ENCODE measurements at places on chromosomes 2 and 18.

- DNase-seq = no peak
Measured at GRCh38 chr2:67032076-67032475, 365.1 kb upstream of the ETAA1 start.

GRCh38 chr2:216298719-216299495 lies 73.4 kb downstream of the MARCHF4 start:
- no peak for DNase-seq

DNA sequence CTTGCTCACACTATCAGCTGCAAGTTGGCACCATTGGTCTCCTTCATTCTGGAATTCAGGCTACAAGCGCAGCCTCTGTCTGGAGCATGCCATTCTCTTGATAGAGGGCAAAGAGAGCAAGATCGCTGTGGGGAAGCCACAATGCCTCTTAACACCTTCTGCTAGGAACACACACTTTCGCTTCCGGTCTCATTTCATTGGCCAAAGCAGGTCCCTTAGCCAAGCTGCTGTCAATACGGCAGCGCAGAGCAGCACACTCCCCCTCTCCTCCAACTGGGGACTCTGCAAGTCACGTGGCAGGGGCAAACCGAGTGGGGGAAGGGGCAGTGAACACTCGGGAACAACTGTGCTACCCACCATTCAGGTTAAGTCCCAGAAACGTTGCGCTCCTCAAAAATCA lies 98.1 kb downstream of the MMADHC start:
- DNase-seq = no peak

DNA sequence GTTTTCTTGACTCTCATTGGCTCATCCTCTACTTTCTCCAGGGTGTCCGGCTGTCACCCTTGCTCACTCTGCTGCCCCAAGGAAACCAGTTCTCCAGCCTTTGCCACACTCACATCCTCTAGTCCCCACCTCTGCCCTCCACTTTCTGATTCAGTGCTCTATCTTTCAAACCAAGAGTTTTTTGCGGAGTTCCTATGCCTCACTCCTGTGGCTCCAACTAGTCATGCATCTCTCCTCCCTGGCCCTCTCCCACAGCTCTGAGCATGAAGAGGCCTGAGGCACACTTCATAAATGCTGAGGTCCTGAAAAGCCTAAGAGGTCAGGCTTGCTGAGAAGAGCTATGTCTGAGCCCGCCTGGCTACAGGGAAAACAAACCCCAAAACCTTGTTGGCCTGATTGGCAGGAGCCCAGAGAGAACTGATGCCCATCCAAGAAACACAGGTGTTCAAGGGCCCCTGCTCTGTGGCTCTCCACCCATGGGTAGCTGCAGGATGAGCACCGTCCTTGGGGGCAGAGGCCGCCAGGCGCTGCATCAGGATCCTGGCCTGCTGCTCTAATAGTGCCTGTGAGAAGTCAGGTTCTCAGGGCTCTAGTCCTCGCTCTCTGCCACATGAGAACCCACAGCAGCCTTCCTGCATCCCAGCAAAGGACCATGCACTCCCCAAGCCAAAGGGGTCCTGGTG lies 42.1 kb downstream of the HS1BP3 start:
- DNase-seq = no peak

DNA sequence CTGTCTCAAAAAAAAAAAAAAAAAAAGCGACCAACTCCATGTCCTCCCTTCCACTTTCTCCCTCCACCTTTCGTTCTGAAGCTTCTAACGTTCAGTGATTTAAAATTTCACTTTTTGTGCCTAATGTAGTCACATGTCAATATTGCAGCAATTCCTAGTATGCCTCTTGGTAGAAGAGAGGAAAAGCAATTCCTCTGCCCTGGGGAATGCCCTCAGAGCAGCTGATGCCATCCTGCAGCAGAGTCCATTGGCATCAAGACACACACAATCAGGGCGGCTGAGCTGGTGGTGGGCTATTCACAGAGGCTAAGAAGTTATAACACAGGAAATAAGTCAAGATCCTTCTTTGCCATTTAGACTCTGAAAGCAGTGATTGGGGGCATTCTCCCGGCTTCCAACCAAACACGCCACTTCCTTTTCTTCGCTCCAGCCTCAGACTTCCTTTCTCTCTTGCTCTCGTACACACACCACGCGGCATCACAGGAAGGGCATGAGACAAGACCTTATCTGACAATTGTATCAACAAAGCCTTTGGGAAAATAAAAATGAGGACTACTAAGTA lies 71.9 kb downstream of the MOGAT1 start:
- DNase-seq = no peak

DNA sequence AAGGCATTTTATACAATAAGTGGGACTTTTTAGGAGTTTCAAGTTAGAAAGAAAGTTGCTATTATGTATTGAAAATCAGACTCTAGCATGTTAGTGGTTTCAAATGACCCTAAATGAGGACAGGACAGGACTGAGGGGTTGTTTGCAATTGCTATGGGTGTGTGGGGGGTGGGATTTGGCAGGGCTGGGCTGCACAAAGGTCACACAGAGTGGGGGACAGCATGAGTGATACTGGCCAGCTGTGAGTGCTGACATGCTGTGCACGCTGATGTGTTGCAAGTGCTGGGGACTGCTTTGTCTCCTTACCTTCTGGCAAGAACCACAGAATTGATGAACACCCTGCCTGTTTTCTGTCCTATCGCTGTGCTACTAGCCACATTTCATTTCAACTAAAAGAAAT lies 29.8 kb downstream of the RNMT start:
- no peak for DNase-seq

- DNase-seq = no peak
Measured at GRCh38 chr2:40725040-40725439, 273.1 kb upstream of the SLC8A1 start.

DNA sequence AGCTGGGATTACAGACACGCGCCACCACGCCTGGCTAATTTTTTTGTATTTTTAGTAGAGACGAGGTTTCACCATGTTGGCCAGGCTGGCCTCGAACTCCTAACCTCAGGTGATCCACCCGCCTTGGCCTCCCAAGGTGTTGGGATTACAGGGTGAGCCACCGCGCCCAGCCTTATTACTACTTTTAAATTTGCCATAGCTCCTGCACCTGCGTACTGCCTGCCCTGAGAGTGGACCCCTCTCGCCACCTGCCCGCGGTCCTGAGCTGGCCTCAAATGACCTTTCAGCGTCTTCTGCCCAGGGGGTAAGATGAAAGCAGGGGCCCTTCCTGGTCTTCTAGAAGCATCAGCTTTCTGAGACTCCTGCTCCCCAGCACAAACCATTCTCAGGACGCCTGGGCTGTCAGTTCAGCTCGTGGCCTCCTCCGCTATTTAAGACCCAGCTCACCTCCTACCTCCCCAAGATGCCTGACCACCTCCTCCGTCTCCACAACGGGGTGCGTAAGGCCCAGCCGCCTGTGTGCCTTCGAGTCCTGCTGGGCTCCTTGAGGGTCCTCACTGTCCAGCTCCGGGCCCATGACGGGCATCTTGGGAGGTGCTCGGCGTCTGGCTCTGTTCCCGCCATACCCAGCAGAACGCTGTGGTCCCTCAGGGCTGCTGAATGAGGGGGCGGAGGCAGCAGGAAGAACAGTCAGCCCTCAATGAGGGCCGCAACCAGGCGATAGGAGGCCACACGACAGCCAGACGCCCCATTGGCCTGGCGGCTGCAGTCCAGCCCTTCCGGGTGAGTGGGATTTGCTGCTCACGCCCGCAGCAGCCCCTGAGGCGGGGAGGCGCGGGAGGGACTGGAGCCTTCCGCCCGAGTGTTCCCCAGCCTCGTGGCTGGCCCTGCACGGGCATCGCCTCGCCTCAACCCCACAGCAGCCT lies 266.6 kb downstream of the TFCP2L1 start:
- DNase-seq = no peak

DNA sequence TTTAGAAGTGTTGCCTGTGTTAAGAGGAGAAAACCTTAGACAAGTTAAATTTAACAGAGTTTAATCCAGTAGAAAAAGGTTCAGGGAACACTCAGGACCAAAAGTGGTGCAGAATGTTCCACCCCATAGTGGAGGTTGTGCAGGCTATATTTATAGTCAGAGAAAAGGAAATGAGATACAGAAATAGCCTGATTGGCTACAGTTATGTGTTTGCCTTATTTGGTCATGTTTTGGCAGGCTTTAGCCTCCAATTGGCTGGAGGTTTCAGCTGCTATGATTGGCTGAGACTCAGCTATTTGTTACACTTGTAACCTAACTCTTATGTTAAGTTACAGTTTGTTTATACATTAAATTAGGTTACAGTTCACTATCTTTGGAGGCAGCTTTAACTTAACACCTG lies 4.2 kb downstream of the STAMBP start:
- no peak for DNase-seq

- no peak for DNase-seq
Measured at GRCh38 chr18:76679259-76679658, 143.1 kb upstream of the ZNF236 start.

GRCh38 chr2:16015210-16015902 lies 75.0 kb downstream of the MYCN start:
- DNase-seq = no peak

- DNase-seq = no peak
Measured at GRCh38 chr2:232610081-232610480, 23.3 kb upstream of the EFHD1 start.

GRCh38 chr2:67438337-67438736 lies 41.2 kb downstream of the ETAA1 start:
- no peak for DNase-seq

DNA sequence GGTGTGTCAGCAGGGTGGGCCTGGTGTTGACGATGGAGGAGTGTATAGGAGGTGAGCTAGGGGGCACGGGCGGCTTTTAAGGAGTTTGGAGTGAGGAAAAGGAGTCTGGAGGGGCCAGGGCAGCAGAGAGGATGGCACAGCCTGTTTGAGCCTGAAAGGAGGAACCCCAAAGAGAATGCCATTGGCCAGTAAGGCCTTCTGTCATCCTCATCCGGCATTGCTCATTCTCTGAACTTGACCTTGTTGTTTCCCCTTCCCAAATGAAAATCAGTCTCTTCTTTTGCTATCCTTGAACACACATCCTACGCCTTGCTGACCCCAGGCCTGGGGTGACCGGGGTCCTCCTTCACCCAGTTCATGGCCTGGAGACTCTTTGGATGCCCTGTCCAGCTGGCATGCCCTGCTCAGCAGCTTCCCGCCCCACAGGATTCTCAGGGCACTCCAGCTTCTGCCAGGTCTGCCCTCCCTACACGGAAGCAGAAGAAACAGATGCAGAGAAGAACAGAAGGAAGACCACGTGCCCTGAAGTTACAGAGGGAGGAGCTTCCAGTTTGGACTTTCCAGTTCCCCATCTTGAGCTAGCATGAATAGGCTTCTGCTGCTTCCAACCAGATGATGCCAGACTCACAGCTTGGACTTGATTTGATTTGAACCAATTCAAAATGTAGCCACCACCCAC lies 20.5 kb upstream of the KIF3C start:
- no peak for DNase-seq

DNA sequence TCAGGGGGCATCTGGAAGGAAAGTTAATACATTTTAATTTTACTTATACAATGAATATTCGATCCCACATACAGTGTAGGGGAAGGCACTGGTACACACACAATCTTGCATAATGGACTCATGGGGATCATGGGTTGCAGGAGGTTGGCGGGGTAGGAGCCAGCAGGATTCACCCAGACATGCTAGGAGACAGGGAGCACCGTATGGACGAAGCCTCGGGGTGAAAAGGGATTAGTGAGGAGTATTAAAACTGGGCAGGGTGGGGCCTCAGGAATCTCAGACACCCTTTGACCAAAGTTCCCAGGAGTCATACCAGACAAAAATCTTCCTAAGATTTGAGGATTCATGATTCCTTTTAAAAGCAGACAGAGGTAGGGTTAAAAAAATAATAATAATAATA lies 140.8 kb downstream of the BCL11A start:
- DNase-seq = no peak

GRCh38 chr2:157760949-157761348 lies 115.2 kb downstream of the ACVR1 start:
- DNase-seq = no peak

- DNase-seq = no peak
Measured at GRCh38 chr18:7939521-7939920, 372.4 kb downstream of the PTPRM start.

GRCh38 chr18:13271302-13271911 lies 52.8 kb downstream of the LDLRAD4 start:
- DNase-seq = no peak

GRCh38 chr2:155730804-155731203 lies 601.7 kb downstream of the NR4A2 start:
- DNase-seq = no peak

DNA sequence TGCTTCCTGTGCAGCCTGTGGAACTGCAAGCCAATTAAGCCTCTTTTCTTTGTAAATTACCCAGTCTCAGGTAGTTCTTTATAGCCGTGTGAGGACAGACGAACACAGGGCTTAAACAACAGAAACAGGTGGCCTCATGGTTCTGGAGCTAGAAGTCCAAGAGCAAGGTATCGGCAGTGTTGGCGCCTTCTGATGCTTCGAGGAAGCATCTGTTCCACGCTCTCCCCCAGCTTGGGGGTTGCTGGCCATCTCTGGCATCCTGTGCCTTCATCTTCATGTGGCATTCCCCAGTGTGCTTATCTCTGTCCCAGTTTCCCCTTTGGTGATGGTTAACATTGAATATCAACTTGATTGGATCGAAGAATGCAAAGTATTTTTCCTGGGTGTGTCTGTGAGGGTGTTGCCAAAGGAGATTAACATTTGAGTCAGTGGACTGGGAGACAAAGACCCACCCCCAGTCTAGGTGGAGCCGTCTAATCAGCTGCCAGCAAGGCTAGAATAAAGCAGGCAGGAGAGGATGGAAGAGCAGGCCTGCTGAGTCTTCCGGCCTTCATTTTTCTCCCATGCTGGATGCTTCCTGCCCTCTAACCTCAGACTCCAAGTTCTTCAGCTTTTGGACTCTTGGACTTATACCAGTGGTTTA lies 287.6 kb downstream of the PHLPP1 start:
- no peak for DNase-seq

DNA sequence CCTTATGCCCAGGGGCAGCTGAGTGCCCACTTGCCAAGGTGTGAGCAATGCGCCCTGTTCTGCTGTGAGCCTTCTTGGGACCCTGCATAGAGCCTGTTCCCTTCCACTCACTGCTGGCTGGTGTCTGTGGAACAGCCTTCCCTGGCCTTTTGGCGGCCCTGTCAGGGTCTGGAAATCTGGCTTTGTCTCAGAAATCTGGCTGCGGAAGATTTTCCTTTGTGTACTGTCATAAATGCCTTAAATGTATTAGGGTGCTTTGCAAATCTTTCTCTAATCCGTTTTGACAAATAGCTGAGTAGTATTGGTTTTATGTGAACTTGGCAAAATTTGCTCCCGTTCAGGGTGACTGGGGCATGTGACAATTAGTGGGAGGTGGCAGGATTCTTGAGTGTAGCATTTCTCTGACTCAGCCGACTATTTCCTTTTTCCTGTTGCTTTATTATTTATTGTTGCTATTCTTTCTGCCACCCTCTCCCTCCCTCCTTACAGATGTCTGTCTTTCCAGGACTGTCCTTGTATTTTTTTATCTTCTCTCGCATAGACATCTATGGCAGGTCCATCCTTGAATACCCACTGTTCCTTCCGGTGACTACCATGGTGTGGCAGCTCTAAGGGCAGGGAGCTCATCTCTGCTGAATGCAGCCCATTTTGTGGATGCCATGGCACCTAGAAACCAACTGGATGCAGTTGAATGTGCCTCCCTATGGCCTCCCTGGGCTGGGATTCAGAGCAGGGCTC lies 41.8 kb downstream of the LDLRAD4 start:
- DNase-seq = peak; percentile 13

Measured in COLO829 (cell line).